G401 (cell line): ENCODE measurements at places on chromosomes 5 and 9.

DNA sequence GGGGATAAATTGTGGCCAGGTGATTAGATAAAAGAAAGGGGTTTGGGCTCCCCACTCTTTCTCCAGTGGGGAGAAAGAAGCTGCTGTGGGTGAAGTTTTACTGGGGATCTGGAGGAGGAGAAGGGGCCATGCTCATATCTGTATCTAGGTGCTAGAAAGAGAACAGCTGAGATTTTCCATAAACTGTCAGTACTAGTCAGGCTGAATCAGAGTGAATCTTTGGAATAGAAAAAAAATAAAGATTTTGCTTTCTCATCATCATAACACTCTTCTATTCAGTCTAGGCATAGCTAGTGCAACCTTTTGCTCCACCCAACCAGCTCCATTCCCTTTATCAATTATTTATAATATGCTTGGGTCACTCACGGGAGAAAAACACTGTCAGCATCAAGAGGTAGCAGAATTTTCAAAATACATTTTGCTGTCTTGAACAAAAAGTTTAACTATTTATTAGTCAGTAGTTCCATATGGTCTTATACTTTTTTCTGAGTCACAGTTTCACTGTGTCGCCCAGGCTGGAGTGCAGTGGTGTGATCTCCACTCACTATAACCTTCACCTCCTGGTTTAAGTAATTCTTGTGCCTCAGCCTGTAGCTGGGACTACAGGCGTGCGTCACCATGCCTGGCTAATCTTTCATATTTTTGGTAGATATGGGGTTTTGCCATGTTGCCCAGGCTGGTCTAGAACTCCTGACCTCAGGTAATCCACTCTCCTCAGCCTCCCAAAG is 21.3 kb upstream of the ERMP1 start:
- no peak for DNase-seq

GRCh38 chr5:26727916-26728315 is 310.5 kb downstream of the CDH9 start:
- DNase-seq: no peak

GRCh38 chr5:1488882-1489680 is 34.7 kb downstream of the LPCAT1 start:
- no peak for DNase-seq

GRCh38 chr5:122377026-122377425 is 65.0 kb downstream of the SNCAIP start:
- DNase-seq: no peak
